Stimulated activated CD8-positive, alpha-beta memory T cell treated with anti-CD3 and anti-CD28 coated beads, Interleukin-7, amount 100 ng/mL, for 24 hours (primary cell): ENCODE measurements at places on chromosomes 3 and 15.

DNA sequence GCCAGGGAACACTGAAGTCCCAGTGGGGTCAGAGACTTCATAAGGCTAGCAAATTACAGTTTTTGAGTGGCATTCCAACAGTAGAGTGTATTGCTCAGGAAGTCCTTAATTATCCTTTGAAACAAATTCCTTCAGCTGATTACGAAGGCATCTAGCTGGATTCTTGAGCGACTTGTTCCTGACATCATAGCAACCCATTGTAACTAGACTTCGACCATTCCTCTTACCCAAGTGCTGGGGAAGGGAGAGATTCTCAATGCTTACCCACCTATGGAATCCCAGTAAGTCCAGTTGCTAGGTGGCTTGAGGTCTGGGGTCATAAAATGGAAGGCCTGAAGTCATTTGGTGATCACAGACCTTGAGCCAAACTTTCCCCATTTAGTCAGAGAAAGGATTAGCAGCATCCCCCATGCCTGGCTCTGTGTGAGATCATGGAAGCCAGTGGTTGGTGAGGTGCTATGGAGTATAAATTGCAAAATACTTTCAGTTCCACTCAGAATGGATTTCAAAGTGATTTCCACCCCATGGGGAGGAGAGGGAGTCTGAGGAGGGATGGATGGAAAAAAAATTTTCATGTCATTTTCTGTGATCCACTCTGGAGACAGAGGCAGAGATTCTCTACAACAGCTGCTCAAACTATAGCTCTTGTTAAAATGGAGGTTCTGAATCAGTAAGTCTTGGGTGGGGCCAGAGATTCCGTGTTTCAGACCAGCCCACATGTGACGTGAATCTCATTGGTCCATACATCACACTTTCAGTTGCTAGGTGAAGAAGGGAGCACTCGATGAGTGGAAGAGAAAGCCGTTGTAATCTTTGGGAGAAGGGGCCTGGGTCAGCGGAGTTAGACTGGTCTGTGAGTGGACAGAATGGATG lies 45.7 kb downstream of the CD86 start:
- DNase-seq: no peak

- DNase-seq: no peak
These were observed 518 bp downstream of the OXSR1 start for GRCh38 chr3:38165722-38166387.

DNA sequence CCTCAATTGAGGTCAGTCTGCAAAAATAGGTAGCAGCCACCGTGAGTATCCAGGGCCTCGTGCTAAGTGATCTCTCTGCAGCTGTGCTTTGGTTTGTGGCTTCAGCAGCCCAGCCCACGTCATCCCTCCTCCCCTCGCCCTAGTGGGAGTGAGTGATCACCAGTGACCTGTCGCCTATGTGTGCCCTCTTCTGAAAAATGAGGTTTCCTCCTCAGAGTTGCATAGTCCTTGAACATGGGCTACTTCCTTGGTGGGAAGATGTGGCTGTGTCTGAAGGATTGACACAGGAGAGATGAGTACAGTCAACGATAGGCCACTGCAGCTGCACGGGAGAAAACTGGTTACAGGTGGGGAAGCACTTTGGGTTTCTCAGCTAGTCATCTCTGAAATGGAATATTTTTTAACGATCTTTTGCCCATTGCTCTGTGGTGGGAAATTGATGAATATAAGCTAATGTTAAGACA lies 144.8 kb upstream of the BHLHE40 start:
- DNase-seq: peak; percentile 51

DNA sequence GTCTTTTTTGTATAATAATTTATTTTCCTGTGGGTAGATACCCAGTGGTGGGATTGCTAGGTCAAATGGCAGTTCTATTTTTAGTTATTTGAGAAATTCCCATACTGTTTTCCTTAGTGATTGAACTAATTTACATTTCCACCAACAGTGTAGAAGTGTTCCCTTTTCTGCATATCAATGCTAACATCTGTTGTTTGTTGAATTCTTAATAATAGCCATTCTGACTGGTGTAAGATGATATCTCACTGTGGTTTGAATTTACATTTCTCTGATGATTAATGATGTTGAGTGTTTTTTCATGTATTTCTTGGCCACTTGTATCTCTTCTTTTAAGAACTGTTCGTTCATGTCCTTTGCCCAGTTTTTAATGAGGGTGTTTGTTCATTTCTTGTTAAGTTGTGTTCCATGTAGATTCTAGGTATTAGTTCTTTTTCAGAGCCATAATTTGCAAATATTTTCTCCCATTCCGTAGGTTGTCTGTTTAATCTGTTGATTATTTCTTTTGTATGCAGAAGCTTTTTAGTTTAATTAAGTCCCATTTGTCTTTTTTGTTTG lies 713.3 kb upstream of the EPHA6 start:
- DNase-seq: no peak

DNA sequence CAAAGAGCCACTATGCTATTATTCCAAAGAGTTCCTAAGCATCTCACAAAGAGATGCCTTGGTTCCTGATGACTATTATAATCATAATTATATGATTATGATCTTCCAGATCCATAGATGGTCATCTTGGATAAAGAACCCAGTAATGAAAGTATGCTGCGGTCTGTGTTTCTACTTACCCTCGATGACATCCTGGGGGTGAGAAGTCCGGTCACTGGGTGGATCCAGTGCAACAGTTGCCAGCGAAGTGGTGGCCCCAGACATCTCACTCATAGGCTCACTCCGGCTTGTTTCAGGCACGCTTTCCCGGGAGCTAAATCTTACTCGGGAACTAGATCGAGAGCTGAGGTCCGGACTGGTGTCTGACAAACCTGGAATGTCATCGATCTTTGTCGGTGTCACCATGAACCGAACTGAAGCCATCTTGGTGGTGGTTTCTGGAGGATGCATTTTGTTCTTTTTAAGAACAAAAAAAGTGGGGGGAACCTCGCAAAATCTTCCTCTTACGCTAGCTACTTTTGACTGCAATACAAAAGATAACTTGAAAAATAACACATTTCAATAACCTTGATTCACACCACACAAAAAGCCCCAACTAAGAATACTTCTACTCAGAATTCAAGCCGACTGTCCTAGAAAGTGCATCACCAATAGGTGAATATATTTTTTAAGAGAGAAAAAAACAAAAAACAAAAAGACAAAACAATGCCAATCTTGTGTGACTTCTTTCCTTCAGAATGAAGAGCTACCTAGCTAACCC lies 1.2 kb downstream of the SLC12A6 start:
- DNase-seq: no peak

GRCh38 chr15:38440353-38441129 lies 13.4 kb upstream of the FAM98B start:
- no peak for DNase-seq

GRCh38 chr3:106534206-106534605 lies 665.4 kb upstream of the CBLB start:
- DNase-seq: peak; percentile 19

- no peak for DNase-seq
These were observed 58.6 kb downstream of the WWTR1 start for GRCh38 chr3:149599236-149599635.

DNA sequence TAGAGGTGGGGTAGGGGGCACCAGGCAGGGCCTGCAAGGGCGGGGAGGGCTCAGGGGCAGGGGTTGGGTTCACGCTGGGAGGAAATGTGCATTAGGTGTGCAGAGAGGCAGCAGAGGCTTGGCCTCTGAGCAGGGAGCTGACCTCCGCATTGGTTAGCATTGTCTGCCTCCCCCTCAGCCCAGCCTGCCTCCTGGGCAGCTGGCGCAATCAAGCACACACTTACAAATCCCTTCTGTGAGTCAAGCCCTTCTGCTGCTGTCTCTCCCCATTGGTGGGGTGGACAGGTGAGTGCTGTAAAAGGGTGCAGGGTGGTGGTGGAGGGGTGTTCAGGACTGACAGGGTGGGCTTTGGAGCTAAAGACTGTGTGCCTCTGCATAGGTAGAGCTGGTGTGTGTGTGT lies 9.3 kb downstream of the LOXL1 start:
- no peak for DNase-seq

DNA sequence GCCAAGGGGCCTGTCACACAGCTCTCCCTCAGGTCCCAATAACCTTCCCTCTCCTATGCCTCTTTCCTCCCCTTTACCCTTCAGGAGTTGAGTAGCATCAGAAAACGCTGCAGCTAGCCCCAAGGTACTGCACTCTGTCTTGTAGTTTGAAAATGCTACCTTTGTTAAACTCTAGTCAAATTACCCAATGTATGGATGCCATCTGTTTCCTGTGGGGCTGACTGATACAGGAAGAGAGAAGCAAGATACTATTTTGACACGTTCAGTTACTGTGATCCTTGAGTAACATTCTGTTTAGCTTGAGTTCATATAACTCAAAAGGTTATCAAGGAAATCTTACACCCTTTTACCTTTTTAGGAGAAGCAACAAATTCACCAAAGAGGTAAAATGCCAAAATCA lies 493.1 kb downstream of the FHIT start:
- DNase-seq: no peak

GRCh38 chr15:59993950-59994401 lies 10.1 kb upstream of the FOXB1 start:
- no peak for DNase-seq

GRCh38 chr3:152382312-152383135 lies 113.8 kb downstream of the MBNL1 start:
- no peak for DNase-seq

DNA sequence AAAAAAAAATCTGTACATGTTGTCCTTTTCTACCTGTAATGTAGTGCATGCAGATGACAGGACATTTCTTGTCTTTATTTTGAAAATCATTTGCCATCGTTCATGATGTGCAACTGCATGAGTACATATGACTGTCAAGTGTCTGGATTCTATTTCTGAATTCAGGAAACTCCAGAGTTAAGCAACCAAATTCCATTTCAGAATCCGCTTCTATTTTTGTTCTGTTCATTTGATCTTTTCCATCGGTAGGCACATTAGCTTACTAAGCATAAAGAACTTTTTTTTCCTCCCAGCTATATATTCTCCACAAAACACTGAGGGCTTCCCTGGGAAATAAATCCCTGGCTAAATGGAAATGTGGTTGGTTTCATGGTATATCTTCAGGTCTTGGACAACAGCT lies 365.6 kb downstream of the PTPRG start:
- DNase-seq: no peak

DNA sequence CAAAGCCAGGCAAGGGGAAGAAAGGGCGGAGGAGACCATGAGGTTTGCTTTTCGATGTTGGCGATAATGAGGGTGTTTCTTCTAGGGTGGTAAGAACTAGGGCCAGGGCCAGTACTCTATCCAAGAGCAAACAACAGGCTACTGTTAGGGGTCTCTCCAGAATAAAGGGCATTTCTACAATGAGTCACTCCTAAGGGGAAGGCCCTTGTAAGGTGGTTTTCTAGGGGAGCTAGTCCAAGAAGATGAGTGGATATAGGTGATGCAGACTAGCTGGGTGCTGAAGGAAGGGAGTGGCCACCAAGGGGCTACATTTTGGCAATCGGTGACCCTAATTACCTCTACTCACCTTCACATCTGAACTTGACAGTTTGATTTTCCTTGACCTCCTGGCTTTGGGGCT lies 148.5 kb upstream of the HACD2 start:
- DNase-seq: no peak

DNA sequence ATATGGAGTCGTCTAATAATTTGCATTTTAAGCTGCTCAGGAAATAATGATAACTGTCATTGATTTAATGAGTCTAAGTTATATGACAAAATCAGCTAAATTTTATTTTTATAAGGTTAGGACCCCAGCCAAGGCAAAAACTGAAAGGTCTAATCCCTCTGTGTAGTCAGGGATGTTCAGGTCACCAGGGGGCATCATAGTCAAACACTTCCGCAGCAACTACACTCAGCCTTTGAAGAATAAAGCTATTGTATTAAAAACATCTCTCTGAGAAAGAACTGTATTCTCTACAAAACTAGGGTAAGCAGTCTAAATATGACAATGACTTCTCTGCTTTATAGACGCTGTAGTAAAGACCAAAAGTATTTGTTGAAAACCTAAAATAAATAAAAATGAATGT lies 15.0 kb downstream of the INTS14 start:
- no peak for DNase-seq

- no peak for DNase-seq
These were observed 97.3 kb downstream of the NR1D2 start for GRCh38 chr3:24042174-24043059.

GRCh38 chr3:21330293-21330692 lies 420.7 kb downstream of the ZNF385D start:
- DNase-seq: no peak

GRCh38 chr3:53709860-53710674 lies 136.2 kb downstream of the CHDH start:
- DNase-seq: peak; percentile 30

DNA sequence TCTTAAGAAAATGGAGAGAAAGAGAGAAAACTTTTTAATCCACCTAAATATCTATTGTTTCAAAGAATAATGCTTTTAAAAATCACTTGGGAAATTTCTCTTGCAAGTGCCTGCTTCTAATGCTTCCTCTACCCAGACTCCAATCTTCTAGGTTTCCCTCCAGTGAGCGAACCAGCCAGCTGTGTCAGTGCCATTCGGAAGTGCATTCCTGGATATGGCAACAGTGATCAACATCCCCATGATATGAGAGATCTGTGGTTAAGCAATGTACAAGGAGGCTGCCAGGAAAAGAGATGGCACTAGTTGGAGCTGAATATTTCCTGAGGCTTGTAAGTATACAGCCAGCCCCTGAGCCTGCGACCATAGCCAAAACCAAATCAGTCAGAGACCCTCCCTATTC lies 53.3 kb upstream of the KCNMB2 start:
- DNase-seq: no peak

GRCh38 chr3:161296814-161297213 lies 74.5 kb downstream of the SPTSSB start:
- DNase-seq: no peak

GRCh38 chr3:28726840-28727239 lies 378.2 kb upstream of the AZI2 start:
- no peak for DNase-seq

GRCh38 chr3:295166-295565 lies 98.6 kb downstream of the CHL1 start:
- no peak for DNase-seq

- DNase-seq: no peak
These were observed 13.2 kb upstream of the TRANK1 start for GRCh38 chr3:36957862-36958686.
